ENCODE measurements at places on chromosomes 1 and 21.

GRCh38 chr1:73218995-73219546 lies 936.7 kb upstream of the NEGR1 start:
- H3K27ac ChIP-seq: no peak overlapping the region
- no peaks in the 10 kb centered on the region for H3K4me1 ChIP-seq
- no peaks in the 10 kb centered on the region for H3K27me3 ChIP-seq
- no peak for DNase-seq
- no peak overlapping the region for H3K4me3 ChIP-seq
- H3K36me3 ChIP-seq: no peaks in the 10 kb centered on the region

DNA sequence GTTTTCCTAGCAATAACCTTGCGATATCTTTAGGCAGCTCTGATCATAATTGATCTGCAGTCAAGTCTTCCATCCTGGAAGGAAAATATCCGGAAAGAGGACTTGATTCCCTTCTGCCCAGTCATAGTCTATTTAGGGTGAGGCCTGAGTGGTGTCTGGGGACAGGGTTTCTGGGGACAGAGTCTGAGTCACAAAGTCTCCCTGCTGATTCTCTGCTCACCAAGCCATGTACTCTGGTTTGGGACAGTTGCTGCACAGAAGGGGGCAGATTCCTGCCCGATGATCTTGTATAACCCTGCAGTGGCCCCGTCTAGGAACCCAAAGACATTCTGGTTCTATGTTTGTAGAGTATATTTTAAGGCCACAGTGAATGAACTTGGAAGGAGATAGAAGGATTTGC lies 178.8 kb downstream of the KCNJ6 start:
- H3K27me3 ChIP-seq: peaks cover 24% of the 10 kb centered on the region
- DNase-seq: no peak
- H3K36me3 ChIP-seq: no peaks in the 10 kb centered on the region
- H3K4me1 ChIP-seq: no peaks in the 10 kb centered on the region

DNA sequence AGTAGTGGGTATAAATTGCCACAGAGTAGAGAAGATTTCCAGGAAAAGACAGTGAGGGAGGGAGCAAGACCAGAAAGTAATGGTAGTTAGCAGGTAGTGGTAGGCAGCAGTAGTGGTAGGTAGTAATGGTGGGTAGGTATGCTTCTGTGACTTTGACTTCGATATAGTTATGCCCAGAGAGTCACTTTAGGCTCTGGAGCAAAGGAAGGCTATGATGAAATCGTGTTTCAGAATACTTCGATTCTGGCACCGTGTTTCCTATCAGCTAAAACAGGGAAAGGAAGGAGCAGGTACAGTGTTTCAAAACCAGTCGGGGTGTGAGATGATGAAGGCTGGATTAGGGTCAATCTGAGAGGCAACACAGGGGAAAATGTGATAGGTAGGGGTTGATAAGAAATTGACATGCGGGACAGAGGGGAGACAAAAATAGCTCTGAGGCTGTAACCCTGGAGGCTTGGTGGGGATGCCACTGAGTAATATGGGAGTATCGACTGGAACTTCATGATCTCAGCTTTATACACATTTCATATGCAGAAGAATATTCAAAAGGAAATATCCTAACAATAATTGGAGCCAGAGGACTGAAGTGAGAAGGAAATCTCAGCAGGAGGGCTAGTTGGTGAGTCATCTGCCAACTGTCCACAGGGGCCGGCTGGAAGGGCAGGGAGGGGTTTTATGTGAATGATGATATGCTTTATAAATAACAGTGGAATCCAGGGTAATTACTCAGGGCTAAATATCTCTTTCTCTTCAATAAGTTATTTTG lies 25.2 kb upstream of the TRIM45 start:
- H3K27me3 ChIP-seq: no peaks in the 10 kb centered on the region
- H3K4me3 ChIP-seq: no peak overlapping the region
- H3K36me3 ChIP-seq: no peaks in the 10 kb centered on the region
- H3K4me1 ChIP-seq: no peaks in the 10 kb centered on the region
- DNase-seq: peak; percentile 62

GRCh38 chr1:199101635-199102034 lies 462.8 kb downstream of the PTPRC start:
- H3K4me3 ChIP-seq: no peak overlapping the region
- H3K36me3 ChIP-seq: no peaks in the 10 kb centered on the region

DNA sequence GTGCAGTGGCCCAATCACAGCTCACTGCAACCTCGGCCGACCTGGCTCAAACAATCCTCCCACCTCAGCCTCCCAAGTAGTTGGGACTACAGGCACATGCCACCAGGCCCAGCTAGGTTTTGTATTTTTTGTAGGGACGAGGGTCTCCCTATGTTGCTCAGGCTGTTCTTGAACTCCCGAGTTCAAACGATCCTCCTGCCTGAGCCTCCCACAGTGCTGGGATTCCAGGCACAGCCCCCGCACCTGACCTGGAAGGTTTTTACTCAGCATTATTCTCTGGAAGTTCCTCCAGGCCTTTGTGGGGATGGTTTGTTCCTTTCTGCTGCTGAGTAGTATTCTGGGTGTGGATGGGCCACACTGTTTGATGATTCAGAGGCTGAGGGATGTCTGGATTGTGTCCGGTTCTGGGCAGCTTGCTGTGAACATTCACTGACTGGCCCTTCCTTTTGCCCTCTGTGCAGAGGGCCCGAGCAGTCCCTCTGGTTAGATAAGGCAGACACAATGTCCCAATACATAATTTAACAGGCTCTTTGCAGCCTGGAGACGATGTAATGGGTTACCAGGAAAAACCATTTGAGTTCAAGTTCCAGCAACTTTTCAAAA lies 6.0 kb upstream of the TRAPPC10 start:
- DNase-seq: no peak
- H3K36me3 ChIP-seq: no peaks in the 10 kb centered on the region
- H3K4me1 ChIP-seq: peaks cover 2% of the 10 kb centered on the region
- H3K4me3 ChIP-seq: no peak overlapping the region

DNA sequence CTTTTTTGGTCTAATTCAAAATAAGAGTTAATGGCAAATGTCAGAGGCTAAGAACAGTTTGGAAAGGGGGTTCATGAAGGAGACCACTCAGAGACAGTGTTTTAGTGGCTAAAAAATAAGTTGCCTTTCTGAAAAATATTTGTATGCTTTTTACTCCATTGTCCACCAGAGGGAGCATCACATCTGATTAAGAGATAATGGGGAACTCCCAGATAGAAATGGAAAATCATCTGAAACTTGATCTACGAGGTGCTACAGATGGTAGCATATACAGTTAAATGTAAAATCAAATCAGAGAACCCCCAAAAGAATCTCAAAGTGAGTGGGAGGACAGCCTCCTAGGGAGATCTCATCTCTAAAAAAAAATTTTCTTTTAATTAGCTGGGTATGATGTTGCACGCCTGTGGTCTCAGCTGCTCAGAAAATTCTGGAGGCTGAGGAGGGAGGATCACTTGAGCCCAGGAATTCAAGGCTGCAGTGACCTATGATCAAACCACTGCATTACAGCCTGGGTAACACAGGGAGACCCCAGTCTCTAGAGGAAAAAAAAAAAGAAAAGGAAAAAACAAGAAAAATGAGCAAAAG lies 9.7 kb downstream of the SMYD3 start:
- H3K4me3 ChIP-seq: no peak overlapping the region
- no peak overlapping the region for H3K27ac ChIP-seq
- H3K36me3 ChIP-seq: no peaks in the 10 kb centered on the region

DNA sequence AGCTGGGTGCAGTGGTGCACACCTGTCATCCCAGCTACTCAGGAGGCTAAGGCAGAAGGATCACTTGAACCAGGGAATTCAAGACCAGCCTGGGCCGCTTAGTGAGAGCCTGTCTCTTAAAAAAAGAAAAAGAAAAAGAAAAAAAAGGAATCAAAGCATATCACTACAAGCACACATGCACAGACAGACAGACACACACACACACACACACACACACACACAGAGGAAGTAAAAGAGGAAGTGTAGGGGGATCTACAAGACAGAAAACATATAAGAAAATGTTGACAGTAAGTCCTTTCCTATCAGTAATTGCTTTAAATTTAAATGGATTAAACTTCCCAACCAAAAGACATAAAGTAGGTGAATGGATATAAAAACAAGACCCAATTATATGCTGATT lies 180.3 kb downstream of the FAF1 start:
- H3K27me3 ChIP-seq: no peaks in the 10 kb centered on the region
- no peak overlapping the region for H3K4me3 ChIP-seq
- no peak overlapping the region for H3K27ac ChIP-seq
- H3K36me3 ChIP-seq: peaks cover 5% of the 10 kb centered on the region
- no peak for DNase-seq
- H3K4me1 ChIP-seq: no peaks in the 10 kb centered on the region

DNA sequence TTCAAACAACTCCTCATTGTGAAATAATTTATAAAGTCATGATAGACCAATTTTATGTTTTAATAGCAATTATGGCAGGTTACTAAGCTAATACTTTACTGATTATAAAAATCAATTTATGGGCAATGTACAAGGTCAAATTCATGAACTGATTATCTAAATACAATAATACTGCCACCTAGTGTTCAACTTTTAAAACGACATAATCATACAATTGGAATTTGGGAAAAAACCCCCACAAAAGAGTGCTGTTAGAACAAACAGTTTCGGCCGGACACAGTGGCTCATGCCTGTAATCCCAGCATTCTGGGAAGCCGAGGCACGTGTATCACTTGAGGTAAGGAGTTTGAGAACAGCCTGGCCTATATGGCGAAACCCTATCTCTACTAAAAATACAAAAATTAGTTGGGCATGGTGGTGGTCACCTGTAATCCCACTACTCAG lies 14.0 kb downstream of the GTF2B start:
- peak; percentile 45 for DNase-seq
- no peak overlapping the region for H3K27ac ChIP-seq
- peaks cover 8% of the 10 kb centered on the region for H3K36me3 ChIP-seq
- no peak overlapping the region for H3K4me3 ChIP-seq
- H3K27me3 ChIP-seq: no peaks in the 10 kb centered on the region

- H3K36me3 ChIP-seq: no peaks in the 10 kb centered on the region
- no peak overlapping the region for H3K27ac ChIP-seq
- H3K4me3 ChIP-seq: no peak overlapping the region
- H3K4me1 ChIP-seq: no peaks in the 10 kb centered on the region
- no peaks in the 10 kb centered on the region for H3K27me3 ChIP-seq
Observed at GRCh38 chr1:18926315-18927081, 24.1 kb upstream of the ALDH4A1 start.

- no peaks in the 10 kb centered on the region for H3K36me3 ChIP-seq
- DNase-seq: no peak
- H3K27me3 ChIP-seq: no peaks in the 10 kb centered on the region
- H3K4me3 ChIP-seq: no peak overlapping the region
Observed at GRCh38 chr1:109385417-109385816, 12.3 kb downstream of the SORT1 start.

GRCh38 chr1:53141487-53142055 lies 867 bp downstream of the SLC1A7 start:
- no peak for DNase-seq
- H3K36me3 ChIP-seq: no peaks in the 10 kb centered on the region
- no peaks in the 10 kb centered on the region for H3K27me3 ChIP-seq
- peaks cover 17% of the 10 kb centered on the region for H3K4me1 ChIP-seq

DNA sequence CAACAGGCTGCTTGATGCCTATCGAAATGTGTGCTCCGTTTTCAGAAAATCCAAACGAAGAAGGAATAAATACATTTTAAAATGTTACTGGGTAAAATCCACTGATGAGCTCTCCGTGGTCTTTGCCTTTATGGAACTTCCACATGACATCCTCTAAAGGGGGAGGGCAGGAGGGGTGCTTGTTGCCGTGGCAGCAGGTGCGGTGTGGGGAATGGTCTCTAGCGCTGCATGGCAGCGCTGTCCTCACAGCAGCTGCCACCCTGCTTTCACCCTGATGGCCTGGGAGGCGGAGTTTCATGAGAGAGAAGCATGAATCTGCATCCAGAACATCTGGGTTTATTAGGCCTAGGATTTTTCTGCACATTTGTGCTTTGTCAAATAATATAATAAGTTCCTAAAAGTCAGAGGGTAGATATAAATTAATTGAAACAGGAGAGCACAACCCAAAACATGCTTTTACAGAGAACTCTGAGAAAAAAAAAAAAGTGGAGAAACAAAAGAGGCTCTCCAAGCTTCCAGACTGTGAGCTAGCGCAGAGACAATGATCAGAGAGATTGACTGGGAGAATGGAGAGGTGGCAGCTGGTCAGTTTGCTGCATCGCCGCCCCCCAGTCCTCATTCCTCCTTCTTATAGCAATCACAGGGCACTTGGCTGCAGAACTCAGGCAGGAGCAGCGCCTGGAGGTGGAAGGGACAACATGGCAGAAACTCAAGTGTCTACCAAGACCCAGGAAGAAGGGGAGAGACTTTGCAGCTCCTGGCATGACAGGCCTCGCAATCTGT lies 228.6 kb downstream of the DSCAM start:
- no peaks in the 10 kb centered on the region for H3K4me1 ChIP-seq
- no peaks in the 10 kb centered on the region for H3K36me3 ChIP-seq
- H3K27ac ChIP-seq: peak overlapping the region; percentile 34
- DNase-seq: no peak
- H3K27me3 ChIP-seq: no peaks in the 10 kb centered on the region

DNA sequence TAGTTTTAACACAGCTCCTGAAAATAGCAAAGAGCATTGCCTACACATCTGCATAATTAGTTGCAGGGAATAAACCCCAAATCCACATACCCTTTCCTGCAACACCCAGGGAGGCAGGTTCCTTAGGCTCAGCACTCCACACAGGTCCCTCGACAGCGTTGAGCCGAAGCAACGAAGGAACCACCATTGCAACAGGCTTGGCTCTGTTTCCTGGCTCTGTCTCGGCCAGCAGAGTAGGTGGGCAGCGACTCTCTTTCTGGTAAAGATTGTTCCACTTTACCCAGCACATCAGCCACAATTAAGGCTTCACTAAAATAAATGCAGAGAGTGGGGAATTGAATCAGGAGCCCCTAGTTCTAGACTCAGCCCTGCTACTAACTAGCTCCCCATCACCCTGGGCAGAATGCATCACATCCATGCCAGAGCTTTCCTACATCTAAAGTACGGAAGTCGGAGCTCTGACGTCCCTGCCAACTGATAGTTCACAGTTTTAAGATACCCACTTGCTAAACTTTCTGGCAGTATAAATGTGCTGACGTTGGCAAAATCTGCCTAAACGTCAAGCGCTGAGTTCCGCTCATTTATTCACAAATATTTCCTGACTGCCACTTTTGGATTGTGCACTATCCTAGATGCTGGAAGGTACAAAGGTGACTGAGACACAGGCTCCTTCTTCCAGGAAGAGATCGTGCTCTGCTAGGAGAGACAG lies 79.0 kb upstream of the COA6 start:
- no peak overlapping the region for H3K27ac ChIP-seq
- no peak for DNase-seq
- H3K4me3 ChIP-seq: no peak overlapping the region
- no peaks in the 10 kb centered on the region for H3K36me3 ChIP-seq

- H3K4me3 ChIP-seq: no peak overlapping the region
- H3K4me1 ChIP-seq: no peaks in the 10 kb centered on the region
- no peaks in the 10 kb centered on the region for H3K27me3 ChIP-seq
- H3K36me3 ChIP-seq: no peaks in the 10 kb centered on the region
Observed at GRCh38 chr1:184442260-184442659, 55.4 kb downstream of the C1orf21 start.

DNA sequence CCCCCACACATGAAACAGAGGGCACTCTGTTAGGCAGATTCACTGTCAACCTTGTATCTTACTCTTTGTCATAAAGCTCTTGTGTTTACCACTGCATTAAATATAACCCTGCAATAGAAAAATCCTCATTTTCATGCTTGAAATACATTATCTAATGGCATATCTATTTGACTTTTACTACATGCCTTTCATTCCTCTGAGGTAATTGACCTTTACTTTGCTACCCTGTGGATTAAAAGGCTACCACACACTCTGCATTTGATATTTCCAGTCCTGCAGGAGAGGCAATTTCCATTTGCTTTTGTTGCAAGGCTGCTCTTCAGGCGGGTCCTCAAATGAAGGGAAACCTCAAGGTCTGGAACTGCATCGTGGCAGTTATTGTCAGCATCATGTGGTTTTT lies 238.0 kb downstream of the NTNG1 start:
- H3K27me3 ChIP-seq: no peaks in the 10 kb centered on the region
- H3K4me1 ChIP-seq: peaks cover 3% of the 10 kb centered on the region
- H3K27ac ChIP-seq: no peak overlapping the region
- no peaks in the 10 kb centered on the region for H3K36me3 ChIP-seq
